Stimulated activated CD8-positive, alpha-beta memory T cell treated with anti-CD3 and anti-CD28 coated beads, Interleukin-4, amount 100 ng/mL, for 24 hours (primary cell): ENCODE measurements at places on chromosomes 3 and 15.

- DNase-seq, result no peak
Observed at GRCh38 chr3:149752788-149753136, 473 bp upstream of the COMMD2 start.

DNA sequence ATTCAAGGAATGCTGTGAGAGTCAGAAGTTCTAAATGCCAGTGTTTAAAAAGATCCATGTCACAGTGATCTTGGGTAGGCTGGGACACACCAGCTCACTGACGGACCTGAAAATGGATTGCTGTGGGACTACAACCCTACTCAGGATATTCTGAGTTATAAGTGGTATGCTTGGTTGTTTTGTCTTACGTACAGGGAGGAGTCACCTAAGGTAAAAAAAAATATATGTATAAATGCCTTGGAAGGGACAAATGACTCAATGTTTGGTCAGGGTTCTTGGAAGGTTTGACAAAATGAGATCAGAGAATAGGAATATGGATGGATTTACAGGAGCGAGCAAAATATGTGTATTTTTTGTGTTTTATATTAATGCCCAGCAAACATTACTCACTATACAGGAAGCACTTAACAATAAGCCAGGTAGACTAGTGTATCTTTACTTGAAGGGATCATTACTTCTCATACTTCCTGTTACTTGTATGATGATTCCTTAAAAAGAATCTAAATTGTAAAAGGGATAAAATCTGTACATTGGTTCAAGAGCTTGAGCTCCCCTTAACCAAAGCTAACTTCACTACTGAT lies 767.3 kb downstream of the GBE1 start:
- no peak for DNase-seq

GRCh38 chr3:134430950-134431445 lies 54.8 kb downstream of the ANAPC13 start:
- no peak for DNase-seq

DNA sequence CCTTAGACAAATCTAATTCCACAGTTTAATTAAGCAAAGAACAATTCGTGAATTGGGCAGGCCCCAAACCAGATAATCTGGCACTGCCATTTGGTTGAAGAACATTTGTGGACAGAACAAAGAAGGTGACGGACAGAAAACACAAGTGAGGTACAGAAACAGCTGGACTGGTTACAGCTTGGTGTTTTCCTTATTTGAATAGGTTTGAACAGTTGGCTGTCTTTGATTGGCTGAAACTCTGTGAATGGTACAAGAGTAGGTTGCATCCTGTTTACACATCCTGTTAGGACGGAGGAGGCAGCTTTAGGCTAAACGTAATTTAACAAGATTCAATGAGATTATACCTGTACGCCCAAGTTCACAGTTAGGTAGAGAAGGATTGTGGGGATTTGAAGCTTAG lies 114.4 kb downstream of the LPP start:
- no peak for DNase-seq

DNA sequence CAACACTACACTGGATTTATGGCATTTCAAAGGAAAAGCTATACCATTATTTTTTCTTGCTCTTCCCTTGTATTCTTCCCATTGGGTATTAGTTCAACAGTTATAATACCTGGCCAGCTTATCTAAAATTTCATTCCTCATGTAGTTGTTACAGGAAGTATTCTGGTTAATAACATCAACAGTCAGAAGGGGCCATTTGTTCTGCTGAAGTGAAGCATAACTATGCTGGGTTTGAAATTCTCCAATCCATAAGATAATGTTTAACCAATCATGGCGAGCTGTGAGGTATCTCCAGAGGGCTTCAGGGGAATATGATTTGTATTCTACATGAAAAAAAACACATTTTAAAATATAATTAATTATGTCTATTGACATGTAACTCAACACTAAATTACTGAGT lies 43.4 kb downstream of the SPG11 start:
- DNase-seq, result no peak

DNA sequence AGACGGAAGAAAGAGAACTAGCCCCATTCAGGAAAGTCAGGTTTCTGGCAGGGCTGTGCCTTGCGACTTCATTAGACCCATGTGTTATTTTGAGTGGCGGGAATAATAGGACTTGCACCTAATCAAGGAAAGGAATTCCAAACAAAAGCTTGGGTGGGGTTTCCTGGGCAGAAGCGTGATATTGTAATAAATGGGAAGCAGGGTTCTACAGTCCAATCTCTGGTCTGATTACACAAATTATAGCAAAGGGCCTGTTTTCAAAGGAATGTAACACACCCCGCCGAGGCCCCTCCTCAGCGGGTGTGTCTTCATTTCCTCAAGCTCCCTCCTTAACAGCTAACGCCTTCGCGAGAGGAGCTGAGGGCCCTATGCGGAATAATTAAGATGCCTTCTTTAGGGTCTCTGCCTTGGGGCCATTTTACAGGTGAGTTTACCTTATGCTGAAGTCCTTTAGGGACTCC lies 396.0 kb upstream of the C2CD4B start:
- no peak for DNase-seq

- no peak for DNase-seq
Observed at GRCh38 chr3:42739401-42740158, 33.5 kb downstream of the CCDC13 start.

DNA sequence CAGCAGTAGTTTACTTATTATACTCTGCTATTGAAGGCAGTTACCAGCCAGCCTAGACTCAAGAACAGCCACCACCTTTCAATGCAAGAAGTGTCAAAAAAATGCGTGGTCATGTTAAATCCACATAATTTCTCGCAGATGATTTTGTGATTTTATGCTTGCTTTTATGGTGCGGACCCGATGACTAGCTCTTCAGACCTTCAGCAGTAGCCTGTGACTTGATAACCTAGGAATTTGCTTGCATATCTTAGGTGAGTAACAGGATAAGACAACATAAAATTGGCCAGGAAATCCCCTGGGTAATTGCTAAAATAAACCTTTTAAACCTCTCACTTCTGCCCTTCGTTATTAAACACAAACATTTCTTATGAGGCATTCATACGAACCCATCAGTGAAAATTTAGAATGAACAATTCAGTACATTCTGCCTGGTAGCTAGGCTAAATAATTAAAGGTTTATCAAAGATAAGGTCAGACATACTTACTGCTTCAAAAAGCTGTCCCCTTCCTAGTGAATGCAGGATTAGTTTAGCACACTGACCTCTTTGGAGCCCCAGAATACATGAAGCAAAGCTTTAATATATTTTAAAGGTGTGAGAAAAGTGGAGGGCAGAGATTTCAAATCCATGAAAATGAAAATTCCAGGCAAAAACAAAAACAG lies 798.8 kb downstream of the OTOL1 start:
- DNase-seq, result no peak

GRCh38 chr3:52126036-52126435 lies 28.2 kb downstream of the POC1A start:
- DNase-seq, result no peak

DNA sequence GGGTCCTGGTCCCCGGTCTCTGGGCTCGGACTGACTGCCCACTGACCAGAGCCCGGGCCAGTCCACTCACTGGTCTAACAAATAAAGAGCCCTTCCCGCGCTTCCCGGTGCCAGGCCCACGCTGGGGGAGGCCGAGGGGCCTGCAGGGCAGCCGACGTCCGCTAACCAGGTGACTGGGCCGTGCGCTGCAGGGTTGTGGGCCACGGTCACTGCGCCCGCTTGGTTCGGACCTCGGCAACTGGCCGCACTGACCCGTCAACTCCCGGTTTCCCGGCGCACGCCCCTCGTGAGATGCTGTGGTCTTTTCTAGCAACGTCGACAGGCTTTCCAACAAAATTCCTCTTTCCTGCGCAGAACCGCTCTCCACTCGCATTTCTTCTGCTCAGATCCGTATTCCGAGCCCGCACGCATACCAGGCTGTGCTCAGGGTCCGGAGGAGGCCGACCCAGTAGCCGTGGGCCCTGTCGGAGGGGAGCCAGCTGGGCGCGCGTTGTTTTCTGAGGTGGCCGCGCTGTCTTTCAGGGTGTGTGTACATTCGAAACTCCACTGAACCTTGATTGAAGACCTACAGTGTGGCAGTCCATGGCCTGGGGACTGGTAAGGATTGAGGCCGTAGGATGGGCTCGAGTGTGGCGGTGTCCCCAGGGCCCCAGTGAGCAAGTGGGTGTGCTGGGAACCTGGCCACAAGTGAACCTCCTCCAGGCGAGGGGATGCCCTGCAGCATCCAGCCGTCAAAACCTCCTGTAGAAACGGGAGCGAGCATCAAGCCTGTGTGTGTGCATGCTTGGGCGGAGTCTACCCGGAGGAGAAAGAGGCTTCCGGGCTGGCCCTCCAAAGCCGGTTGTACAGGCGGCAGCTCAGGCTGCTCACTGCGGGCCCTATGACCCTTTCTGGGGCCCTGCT lies 875 bp upstream of the NT5DC2 start:
- no peak for DNase-seq

DNA sequence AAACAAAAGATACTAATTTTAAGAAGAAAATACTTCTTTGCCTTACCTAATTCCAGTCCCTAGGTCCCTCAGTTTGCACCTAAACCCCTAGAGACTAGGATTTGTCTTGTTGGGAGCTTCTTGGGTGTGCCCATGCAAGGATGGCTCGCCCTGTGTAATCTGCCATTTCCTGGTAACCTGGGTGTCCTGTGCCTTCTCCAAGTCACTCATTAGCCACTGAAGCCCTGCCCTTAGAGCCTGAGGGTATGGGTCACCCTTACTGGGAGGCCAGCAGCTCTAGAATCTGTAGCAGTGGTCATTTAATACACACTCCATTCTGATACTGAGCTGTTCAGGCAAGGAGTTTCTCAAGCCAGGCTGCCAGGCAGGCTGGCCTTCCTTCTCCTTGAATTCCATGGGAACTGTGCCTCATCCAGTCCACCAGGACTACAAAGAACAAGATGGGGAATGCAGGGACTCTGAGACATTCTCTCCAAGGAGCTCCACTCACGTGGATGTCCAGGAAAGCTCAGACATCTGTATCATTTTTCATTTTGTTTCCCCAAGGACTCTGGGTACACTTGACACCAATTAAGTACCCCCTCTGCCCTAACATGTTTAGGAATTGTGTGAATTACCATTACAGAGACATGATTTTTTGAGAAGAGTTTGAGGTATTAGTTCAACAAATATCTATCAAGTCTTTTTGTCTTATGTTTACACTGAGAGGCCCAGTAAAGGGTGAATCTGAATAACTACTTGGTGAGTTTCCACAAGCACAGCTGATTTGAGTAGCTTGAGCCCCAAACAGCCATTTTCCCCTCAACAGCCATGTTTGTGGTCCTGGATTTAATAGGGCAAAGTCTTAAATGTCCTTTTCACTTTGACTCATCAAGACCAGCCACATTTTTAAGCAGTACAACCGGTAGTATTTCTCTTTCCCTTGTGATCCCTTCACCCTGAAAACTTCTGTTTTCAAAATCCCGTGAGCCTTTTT lies 52.6 kb downstream of the ARNT2 start:
- no peak for DNase-seq

- DNase-seq, result no peak
Observed at GRCh38 chr15:69035205-69035917, 20.9 kb downstream of the NOX5 start.

DNA sequence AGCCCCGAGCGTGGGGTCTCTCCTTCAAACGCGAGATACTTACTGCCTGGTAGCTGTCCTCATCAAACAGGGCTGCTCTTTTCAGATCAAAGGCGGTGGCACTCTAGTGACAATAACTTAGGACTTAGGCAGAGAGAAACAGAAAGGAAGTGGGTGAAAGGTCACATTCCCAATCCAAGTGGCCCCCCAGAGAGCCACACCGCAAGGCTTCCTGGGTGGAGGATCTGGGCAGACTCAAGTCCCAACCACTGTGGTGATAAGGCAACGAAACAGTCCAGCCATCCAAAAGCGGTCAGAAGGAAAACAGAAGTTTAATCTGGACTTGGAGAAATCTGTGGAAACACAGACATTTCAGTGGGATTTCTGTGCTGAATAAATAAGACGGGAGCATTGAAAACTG lies 227.2 kb downstream of the ADAMTS17 start:
- DNase-seq, result no peak

GRCh38 chr3:121592856-121593702 lies at the start of gene FBXO40:
TSS of gene FBXO40 (plus strand) at chr3:121593379. CDS start at chr3:121620576, 27,197 bp downstream.
- no peak for DNase-seq

- no peak for DNase-seq
Observed at GRCh38 chr15:52702390-52702789, 23.2 kb upstream of the ATOSA start.

DNA sequence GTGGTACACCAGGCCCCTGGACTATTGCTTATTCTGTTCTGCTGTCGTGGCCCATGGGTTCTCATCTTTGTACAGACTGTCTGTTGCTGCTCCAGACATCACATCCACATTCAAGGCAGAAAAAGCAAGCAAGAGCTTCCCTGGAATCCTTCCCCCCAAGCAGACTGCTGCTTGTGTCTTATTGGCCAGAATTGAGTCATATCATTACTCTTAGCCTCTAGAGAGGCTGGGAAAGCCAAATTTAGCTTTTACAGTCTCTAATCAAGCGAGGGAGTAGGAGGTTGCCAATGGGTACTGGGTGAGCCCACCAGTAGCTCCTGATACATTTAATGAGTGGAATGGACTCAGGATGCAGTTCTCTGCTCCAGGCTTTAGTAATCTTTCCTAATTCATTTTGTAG lies 39.4 kb downstream of the RAB6B start:
- DNase-seq, result no peak

DNA sequence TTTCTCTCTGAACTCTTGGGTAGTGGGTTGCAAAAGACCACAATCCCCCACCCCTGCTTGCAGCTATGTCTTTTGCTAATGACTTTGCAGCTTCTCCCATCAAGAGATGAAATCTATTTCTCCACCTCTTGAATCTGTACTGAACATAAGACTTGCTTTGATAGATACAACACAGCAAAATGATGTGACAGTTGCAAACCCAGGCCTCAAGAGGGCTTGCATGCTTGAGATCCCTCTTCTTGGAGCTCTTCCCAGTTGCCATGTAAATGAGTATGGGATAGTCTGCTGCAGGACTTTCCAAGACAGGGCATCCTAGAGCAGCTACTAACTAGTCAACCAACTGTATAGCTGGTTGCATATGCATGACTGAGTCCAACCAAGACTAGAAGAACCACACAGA lies 783.6 kb downstream of the PDCD6IP start:
- DNase-seq, result no peak

DNA sequence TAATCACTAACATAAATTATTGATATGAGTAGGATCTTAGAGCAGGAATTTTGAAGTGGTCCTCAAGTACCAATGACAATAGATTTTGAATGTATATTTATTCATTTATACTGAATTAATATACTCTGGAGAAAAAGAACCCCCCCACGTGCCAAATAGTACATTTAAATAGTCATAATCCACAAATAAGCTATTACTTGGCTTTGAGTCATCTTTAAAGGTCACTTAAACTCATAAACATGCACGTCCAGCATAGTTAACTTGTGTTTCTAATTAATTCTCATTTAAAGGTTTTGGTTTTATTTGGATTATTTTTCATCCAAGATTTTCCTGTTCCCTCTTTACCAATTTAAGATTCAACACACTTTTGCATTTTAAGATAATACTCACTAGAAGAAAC lies 35.1 kb downstream of the FGF7 start:
- DNase-seq, result no peak

GRCh38 chr15:62857411-62857853 lies 185.1 kb upstream of the TPM1 start:
- DNase-seq, result no peak

- DNase-seq, result no peak
Observed at GRCh38 chr15:27723821-27724220, 375.3 kb downstream of the OCA2 start.
